CD4-positive, alpha-beta T cell treated with Interleukin-6 at 100 ng/mL for 8 hours (primary cell): ENCODE measurements at places on chromosomes 2 and 18.
A peak's percentile ranks its signal among the peaks of the same experiment; 100 is the strongest.

GRCh38 chr2:30798536-30798991 lies 8.7 kb downstream of the CAPN13 start:
- no peak for DNase-seq

- DNase-seq, result no peak
Observed at GRCh38 chr2:52611759-52612158, 1155.8 kb upstream of the CHAC2 start.

DNA sequence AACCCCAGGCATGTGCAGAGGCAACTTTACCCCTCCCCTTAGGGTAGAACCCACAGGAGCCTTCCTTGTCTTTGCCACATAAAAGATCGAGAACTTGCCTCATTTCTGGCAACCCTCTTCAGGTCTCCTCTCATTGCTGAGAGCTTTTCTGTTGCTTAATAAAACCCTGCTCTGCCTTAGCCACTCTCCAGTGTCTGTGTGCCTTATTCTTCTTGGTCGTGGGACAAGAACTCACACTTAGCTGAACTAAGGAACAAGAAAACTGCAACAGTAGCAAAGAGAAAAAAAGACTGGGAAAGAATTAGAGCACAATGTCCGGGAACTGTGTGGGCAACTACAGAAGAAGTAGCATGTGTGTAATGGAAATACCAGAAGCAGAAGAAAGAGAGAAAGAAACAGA lies 56.2 kb upstream of the SMIM21 start:
- DNase-seq, result no peak

DNA sequence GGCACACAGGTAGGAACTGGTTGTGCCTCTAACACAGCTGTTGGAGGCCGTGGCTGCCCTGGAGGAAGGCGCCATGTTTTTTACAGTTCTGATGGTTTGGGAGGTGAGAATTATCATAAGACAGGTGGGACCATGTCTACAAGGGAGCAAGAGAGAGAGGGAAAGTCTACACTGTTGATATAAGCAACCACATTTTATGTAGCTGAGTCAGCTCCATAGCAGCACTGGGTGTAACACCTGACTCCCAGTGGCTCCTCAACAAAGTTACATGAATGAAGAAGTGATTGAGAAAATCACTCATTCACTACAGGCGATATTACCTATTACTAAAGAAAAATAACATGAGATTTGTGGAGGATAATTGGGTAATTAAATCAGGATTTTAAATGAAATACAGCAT lies 41.3 kb upstream of the ACAA2 start:
- no peak for DNase-seq

- no peak for DNase-seq
Observed at GRCh38 chr2:240155048-240155744, 14.7 kb upstream of the OTOS start.

DNA sequence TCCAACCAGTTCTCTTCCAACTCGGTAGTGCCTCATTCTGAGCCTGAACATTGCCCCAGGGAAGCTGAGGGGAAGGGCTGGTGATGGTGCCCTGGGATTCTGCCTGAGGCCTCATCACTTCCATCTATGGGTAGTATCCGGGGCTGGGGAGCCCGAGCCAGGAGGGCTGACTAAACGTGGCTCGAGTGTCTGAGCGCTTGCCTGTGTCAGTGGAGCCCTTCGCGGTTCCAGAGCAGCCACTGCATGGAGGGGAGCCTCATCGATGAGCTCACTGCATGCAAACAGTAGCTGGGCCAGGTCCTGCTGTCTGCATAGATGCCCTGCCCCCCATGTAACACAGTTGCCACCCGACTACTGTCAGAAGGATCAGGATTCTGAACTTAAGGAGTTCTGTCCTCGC lies 129.3 kb downstream of the GLI2 start:
- no peak for DNase-seq

GRCh38 chr2:103960951-103961350 lies 893.0 kb upstream of the POU3F3 start:
- no peak for DNase-seq

GRCh38 chr2:239806276-239806675 lies 218.9 kb downstream of the NDUFA10 start:
- no peak for DNase-seq

GRCh38 chr2:37587817-37588216 lies 83.6 kb downstream of the CDC42EP3 start:
- DNase-seq, result no peak

DNA sequence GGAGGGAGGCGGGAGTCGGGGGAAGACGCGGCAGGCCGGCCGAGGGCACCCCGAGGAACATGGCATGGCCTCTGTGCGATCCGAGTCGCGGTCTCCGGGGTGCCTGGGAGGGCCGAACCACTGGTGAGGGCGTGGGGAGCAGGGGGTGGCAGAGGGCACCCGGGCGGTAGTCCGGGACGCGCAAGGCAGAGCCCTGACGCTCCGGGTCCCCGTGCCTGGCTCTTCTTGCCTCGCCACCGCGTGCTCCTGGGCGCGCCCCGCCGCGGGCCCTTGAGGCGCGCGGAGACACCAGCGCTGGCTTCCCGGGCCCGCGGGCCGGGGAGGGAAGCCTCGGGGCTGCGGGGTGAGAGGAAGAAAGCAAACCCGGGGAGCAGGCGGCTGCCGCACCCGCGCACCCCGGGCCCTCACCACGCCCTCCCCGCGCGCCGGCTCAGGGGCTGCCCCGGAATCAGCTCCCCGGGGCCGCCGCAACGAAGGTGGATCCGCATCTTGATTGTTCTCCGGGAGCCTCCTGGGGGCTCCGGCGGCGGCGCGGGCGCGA lies 4.3 kb downstream of the SOX11 start:
- DNase-seq, result no peak

GRCh38 chr2:54957321-54957999 lies 92.8 kb downstream of the RTN4 start:
- no peak for DNase-seq

GRCh38 chr18:28041366-28041765 lies 135.6 kb downstream of the CDH2 start:
- DNase-seq, result no peak

GRCh38 chr2:46876741-46877384 lies 38.7 kb downstream of the MCFD2 start:
- DNase-seq, result no peak

- DNase-seq, result no peak
Observed at GRCh38 chr2:64352292-64352691, 101.7 kb upstream of the LGALSL start.

GRCh38 chr2:105792561-105792960 lies 47.8 kb downstream of the NCK2 start:
- DNase-seq, result no peak

DNA sequence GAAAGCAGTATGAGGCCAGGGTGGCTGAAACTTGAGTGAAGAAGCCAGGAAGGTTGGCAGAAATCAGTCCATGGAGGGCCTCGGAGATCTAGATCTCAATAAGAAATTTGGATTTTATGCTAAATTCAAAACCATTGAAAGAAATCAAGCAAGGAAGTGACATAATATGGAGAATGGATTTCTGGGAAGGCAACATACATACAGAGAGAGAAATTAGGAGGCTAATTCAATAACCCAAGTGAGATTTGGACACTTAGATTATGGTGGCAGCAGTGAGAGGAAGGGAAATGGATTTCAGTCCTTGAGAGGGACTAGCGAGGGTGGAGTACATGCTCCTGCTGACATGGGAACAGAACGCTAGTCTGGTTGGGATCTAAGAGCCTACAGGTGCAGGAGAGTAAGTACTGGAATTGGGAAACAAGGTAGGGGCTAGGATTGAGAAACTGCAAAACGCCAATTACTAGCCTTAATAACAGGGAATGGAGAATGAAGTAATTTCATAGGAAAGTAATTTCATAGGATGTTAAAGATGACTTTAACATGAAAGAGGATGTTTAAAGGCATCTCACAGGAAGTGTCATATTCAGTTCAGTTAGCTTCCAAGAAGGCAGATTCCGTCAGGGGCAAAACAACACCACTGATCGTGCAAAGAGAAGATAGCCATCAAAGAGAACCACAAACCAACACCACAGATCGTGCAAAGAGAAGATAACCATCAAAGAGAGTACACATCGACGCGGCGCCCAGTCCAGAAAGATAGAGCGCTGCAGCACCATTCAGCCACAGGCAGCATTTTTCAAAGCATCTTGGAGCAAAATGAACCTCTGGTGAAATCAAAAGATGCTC lies 27.2 kb downstream of the CDKL4 start:
- DNase-seq, result peak; percentile 89

- DNase-seq, result no peak
Observed at GRCh38 chr2:29892585-29893259, 28.7 kb downstream of the ALK start.

GRCh38 chr2:74250189-74250631 lies 51.8 kb downstream of the MTHFD2 start:
- peak; percentile 54 for DNase-seq

DNA sequence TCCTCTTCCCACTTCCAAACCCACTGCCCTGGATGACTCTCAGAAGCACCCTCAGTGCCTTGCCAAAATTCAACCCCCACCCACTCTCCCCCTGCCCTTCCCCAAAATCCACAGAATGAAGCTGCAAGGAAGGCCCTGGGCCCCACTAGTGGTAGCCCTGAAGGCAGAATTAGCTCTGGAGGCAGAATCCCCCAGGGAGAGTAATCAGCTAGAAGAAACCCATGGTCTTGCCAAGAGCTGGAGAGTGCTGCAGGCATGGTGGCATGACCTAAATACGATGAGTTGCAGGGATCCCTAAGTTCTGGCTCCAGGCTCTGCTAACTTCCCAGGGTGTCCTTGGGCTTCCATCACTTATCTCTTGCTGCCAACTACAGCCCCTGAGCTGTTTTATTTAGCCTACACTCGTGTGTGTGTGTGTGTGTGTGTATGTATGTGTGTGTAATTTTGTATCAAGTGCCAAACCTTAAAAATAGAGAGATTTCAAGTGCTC lies 7.9 kb downstream of the GAD1 start:
- DNase-seq, result no peak

DNA sequence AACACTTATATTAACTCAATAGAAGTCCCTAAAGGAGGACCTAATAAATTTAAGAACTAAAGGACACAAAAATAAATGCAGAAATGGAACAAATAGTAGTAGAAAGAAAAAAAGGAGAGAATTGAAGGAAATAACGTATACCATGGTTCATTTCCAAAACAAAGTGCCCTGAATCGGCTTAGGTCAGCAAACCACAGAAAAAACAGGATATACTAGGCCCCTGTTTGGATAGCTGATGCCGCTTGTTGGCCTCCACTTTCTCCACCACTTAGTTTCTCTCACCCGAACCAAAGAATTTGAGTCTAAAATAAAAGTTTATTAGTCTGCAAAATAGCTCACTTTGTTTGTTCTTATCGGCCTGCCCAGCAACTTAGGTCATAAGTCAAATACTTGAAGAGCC lies 100.4 kb downstream of the HIBCH start:
- no peak for DNase-seq

- no peak for DNase-seq
Observed at GRCh38 chr2:33069894-33070651, 123.3 kb downstream of the LTBP1 start.

- no peak for DNase-seq
Observed at GRCh38 chr2:150978053-150978452, 283.6 kb downstream of the RBM43 start.

- no peak for DNase-seq
Observed at GRCh38 chr2:179987916-179988315, 19.2 kb downstream of the CWC22 start.

DNA sequence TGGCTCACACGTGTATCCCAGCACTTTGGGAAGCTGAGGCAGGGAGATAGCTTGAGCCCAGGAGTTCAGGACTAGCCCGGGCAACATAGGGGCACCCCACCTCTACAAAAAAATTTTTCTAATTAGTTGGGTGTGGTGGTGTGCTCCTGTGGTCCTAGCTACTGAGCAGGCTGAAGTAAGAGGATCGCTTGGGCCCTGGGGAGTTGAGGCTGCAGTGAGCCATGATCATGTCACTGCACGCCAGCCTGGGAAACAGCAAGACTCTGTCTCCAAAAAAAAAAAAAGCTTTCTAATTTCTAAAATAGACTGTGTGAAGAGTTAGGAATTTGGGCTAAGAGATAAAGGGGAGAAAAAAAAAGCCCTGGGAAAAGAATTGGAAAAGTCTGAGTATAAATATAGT lies 51.9 kb upstream of the NAB1 start:
- DNase-seq, result no peak

- DNase-seq, result no peak
Observed at GRCh38 chr18:74356959-74357358, 41.3 kb downstream of the C18orf63 start.

DNA sequence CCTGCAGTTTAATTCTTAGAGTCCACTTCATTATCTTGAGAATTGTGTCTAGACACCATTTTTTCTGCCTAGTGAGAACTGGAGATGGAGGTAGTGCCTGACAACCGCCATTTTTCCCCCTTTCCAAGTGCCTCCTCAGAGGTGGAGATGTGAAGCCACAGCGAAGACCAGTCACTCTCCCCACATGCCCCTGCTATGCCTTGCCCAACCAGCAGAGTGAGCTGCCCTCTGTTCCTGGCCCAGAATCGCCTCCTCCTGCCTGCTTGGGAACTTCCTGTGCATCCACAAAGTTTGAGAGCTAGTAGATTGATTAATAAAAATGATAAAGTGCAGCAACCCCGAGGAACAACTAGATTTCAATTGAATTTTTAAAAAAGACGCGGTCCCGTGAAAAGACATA lies 123.3 kb downstream of the CLIP4 start:
- no peak for DNase-seq

GRCh38 chr2:212997526-212998020 lies 153.8 kb downstream of the IKZF2 start:
- no peak for DNase-seq

DNA sequence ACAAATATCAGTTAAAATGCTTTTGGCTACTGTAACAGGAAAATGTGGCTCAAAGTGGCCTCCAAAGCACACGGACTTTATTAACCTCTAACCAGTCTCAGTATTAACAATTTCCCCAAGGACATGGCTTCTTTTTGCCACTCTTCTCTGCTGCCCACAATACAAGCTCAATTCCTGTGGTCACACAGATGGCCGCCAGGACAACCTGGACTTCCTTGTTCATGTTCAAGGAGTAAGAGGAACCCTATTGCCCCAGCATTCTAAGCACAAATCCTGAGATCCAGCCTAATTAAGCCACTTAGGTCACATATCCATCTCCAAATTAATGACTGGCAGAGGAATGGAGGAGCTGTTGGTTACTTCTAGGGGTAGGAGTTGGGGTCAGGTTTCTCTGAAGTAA lies 38.2 kb downstream of the AOX1 start:
- no peak for DNase-seq

GRCh38 chr2:230422149-230422548 lies 6.1 kb downstream of the SP100 start:
- DNase-seq, result no peak

- DNase-seq, result no peak
Observed at GRCh38 chr18:22043837-22044236, 125.6 kb upstream of the GATA6 start.

DNA sequence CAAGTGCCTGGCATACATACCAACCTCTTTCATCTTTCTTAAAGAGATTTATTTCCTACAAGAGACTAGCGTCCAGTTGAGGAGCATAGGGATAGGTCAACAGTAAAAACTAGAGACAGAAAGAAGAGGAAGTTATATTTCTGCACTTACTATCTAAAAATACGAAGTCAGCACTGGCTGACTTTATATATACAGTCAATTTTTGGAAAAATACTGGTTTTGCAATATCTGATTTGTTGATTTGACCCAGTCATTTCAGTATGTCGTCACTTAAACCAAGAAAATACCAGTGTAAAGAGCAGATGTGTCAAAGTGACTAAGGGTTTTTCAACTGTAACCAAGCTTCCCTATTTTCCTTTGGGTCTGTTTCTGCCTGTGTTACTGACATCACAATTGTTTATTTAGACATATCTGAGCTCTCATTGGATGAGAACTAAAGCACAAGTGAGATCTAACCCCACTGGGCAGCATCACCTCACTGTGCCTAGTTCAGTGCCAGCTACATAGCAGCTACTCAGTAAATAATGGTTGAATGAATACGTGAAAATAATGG lies 23.0 kb downstream of the CYTIP start:
- DNase-seq, result no peak

- DNase-seq, result no peak
Observed at GRCh38 chr2:70044290-70045040, 42.8 kb upstream of the PCBP1 start.
